Anterior cingulate cortex (tissue), 58 donors: ENCODE measurements at places on chromosomes 5 and 9.

GRCh38 chr5:96326902-96327301 lies 106.1 kb downstream of the PCSK1 start:
- no peak for DNase-seq

DNA sequence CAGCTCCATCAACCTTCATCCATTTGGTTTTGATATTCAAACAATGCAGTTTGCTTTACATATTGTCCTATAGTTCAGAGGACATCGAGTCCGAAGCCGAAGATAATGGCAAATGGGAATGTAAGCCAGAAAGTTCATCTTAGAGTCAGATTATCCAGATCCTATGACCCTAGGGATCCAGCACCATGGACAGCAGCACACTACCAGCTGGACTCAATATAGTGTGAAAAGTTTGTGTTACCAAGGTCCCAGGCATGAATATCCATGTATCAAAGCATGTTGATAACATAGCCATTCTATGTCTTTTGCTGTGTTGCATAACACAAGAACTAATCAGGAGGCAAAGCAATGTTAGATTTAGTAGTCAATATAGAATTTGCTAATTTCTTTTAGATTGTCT lies 46.3 kb downstream of the FSTL4 start:
- DNase-seq = no peak

DNA sequence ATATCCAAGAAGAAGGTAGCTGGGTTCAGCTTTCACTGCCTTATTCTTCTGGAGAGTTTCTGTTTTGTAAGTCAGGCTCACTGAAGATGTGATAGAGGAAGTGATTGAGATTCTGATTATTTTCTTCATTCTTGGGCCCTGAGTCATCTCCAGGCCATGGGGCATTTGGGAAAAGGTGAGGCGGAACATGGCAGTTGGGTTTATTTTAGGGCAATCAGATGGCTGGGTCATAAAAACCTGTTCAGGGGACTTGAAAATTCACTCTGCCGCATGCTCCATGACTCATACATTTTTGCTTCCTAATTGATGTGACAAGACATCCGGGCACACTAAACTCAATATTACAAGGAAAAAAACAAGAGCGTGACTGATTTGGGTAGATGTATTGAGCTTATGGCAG lies 265.7 kb upstream of the KLF4 start:
- DNase-seq = no peak

DNA sequence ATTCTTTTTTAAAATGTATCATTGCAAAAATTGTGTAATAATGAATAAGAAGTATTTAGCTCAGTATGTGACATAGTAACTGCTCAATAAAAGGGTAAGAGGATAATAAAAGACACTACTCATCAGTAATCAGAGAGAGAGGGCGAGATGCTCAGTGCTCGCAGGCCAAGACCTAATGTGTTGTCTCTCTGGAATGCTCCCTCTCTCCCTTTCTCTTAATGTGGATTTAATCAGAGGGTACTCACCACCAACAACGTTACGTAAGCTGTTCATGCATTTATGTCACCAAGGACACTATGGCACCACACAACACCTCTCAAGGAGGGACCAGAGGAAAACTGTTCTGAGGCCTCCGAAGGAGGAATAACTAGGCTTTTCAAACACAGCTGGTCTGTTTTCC lies 42.5 kb downstream of the WHRN start:
- DNase-seq = no peak

- no peak for DNase-seq
These were observed 69.6 kb downstream of the EPB41L4B start for GRCh38 chr9:109251080-109251775.

DNA sequence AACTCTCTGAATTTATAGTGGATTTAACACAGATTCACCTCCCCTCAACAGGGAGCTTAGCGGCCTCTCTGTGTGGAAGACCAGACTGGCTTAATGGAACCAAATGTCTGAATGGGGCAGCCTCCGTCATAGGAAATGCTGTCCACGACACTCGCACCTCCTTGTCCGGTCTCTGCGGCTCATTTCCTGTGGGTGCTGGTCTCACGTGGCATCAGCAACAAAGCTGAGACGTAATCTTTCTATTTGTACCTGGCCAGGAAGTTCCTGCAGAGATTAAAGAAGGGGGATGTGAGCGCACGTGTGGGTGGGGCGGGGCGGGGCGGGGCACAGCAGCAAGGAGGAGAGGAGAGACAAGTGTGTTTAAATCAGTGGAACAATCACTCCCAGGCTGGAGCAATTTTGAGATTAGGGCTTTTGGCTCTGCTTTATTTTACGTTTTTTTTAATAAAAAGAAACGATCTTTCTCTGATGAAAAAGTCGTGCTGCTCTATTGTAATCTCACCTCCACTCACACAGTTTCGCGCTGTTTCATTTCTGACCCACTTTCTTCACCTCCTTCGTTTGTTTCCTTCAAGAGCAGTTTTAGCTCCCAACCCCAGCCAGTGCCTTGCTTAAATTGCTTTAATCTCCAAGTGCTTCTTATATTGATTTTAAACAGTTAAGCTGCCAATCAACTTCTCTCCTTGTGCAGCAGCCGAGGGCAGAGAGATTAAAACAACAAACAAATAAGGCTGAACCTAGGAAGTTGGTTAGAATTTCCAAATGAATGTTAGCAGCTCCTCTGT lies 132.2 kb upstream of the ASTN2 start:
- no peak for DNase-seq

DNA sequence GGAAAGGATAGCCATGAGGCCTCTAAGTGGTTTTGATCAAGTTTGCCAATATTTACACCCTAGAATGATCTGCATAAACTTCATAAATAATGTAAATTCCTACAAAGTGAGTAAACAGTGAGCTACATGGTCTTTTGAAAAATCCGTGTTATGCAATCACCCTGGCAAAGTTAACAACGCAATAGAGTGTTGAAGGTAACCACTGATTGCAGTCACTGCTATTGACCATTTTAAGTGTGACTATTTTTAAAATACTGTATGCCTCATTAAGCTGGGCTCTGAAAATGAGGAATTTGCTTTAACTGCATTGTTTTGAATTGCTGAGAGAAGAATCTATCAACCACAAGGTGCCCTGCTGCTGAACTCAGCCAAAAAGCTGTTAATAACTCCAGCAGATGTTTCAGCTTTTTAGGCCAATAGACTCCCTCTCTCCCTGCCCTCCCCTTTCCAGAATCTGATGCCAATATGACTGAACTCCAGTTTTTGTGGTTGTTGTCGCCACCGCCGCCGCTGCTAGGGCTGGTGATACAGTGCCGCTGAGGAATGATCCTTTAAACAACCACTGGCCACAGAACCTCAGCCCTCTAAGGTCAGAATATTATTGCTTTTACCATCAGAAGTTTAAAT lies 35.3 kb upstream of the SMARCA2 start:
- no peak for DNase-seq

DNA sequence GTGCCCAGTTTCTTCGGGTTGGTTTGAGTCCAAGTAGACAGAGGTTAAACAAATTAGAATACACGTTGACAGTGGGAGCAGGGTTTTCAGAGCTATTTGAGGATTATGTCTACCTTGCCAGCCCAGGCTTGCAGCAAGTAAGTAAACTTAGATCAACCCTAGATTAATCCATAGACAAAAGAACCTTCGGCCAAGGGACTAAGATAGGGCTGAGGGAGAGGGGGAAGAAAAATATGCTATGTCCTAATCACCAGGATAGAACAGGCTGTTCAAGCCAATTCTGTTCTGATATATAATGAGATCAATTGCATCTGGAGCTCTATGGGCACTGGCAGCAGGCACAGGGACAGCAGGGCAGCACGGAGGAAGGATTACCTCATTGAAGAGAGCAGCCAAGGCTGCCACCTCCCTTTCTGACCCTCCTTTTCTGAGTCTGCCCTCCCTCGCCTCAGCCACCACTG lies 377.7 kb downstream of the PIK3R1 start:
- DNase-seq = no peak

GRCh38 chr9:72581694-72582093 lies 60.3 kb downstream of the TMC1 start:
- DNase-seq = no peak

GRCh38 chr9:121858788-121859187 lies 207.4 kb downstream of the DAB2IP start:
- no peak for DNase-seq

DNA sequence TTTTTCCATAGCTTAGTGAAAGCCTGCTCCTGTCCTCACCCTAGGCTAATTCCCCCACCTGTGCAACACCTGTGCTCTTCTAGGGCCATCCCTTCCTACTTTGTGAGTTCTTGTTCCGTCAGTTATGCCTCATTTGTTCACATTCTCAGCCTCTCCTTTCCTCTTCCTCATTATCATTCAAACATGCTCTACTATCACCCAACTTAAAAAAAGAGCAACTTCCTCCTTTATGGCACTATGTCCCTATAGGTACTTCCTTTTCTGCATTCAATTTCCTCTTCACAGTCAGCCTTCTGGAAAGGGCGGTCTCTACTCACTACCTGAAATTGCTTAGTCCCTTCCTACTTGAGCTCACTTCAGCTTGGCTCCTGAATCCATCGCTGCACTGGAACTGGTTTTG lies 111.8 kb upstream of the LHFPL2 start:
- no peak for DNase-seq

GRCh38 chr9:76846297-76846696 lies 59.6 kb downstream of the PRUNE2 start:
- no peak for DNase-seq

GRCh38 chr5:136159457-136159856 lies 26.8 kb downstream of the SMAD5 start:
- DNase-seq = no peak

DNA sequence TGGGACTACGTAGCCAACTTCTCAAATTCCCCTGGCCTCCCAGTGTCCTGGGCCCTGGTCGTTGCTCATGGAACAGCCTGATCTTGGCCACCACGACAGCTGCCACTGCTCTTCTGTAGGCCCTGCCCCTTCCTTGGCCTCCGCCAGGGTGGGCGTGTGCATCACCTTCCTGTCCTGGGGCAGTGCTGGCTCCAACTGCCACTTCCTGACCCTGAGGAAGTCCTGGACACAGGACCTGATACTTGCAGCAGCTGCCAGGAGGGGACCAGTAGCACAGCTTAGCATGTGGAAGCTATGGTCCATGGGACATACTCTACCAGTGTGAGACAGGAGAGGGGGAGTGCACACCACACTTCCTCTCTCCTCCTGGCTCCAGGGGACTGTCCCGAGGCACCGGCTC lies 145.2 kb downstream of the TENT4A start:
- DNase-seq = no peak

GRCh38 chr9:100011062-100011681 lies 87.6 kb downstream of the ERP44 start:
- no peak for DNase-seq

DNA sequence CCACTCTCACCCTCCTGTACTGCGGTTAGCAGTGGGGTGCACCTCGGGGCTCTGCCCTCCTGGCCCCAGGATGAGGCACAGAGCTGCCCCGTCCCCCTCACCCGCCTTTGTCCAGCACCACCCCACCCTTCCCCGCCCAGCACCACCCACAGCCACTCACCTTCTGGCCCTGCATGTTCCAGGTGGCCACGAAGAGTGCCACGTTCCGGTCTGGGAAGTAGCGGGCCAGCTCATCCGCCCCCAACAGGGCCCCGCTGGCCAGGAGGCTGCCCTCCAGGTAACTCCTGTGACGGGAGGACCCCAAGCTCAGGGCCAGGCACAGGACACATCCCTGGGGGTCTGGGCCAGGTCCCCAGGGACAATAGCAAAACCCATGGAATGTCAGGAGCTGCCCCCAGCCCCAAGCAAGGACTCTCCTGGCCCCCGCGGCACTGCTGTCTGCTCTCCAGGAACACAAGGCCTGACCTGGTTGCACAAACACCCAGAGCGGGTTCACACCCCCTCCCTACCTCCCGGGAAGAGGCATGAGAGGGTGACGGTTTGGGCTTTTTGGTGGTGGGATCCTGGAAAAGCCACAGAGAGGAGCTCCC lies 5.0 kb downstream of the INPP5E start:
- no peak for DNase-seq

- no peak for DNase-seq
These were observed 26.3 kb downstream of the SEMA5A start for GRCh38 chr5:9519537-9519936.

DNA sequence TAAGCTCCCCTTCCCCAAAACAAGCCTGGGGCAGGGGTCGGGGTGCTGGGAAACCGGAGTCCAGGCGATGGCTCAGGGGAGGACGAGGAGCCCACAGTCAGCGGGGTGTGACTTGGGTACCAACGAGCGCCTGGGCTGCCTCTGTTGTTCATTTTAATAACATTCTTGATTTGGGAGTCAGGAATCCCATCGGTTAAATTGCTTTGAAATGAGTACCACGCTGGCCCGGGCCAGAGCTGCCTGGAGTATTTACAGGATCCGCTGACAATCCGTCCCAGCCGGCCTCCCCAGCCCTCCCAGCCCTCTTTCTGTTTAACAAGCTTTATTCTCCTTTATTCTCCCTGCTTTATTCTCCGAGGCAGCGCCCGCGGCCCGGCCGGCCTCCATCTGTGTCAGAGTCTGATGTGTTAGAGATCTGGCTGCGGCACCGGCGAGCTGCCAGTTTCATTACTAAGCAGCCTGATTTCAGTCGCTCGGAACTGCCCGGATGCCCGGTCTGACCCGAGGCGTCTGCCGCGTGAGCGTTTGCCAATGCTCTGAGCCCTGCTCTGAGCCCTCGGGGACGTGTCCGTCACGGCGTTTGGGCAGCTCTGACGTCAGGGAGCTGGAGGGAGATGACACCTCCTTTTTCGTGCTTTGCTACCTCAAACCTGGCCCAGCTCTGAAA lies 16.5 kb upstream of the QRFP start:
- DNase-seq = peak; percentile 21

DNA sequence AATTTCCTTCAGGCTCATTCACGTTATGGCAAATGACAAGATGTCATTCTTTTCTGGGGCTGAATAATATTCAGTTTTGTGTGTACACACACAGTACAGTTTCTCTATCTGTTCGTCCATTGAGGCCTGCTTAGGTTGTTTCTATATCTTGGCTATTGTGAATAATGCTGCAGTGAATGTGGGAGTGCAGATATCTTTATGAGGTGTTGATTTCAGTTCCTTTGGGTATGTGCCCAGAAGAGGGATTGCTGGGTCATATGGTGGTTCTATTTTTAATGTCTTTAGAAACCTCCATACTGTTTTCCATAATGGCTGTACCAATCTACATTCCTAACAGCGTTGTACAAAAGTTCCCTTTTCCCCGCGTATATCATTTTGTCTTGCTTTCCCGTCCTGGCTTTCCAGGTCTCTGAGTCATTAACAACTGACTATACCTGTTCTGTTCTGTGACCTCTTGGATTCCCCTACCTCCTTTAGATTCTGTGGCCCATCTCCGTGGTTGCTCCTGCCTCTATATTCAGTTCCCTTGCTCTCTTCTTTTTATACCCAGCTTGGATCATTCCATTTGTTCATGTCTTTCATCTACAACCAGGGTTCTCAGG lies 6.8 kb downstream of the SNX30 start:
- no peak for DNase-seq

GRCh38 chr9:125985998-125986655 lies 239.0 kb downstream of the PBX3 start:
- no peak for DNase-seq
